ENCODE measurements at places on chromosomes 4 and X.

GRCh38 chrX:10090319-10090718, 66.5 kb upstream of the CLCN4 start:
- DNase-seq, result no peak

- peak; percentile 59 for DNase-seq
Observed at GRCh38 chr4:41882625-41883347, 52.4 kb upstream of the TMEM33 start.

- no peak for DNase-seq
Observed at GRCh38 chrX:31550158-31550557, 478.3 kb upstream of the FTHL17 start.

GRCh38 chr4:127250577-127250976, 382.2 kb upstream of the INTU start:
- peak; percentile 65 for DNase-seq

GRCh38 chr4:26235500-26235899, 85.3 kb upstream of the RBPJ start:
- DNase-seq, result no peak

GRCh38 chr4:22668301-22668700, 24.4 kb upstream of the GBA3 start:
- DNase-seq, result no peak

DNA sequence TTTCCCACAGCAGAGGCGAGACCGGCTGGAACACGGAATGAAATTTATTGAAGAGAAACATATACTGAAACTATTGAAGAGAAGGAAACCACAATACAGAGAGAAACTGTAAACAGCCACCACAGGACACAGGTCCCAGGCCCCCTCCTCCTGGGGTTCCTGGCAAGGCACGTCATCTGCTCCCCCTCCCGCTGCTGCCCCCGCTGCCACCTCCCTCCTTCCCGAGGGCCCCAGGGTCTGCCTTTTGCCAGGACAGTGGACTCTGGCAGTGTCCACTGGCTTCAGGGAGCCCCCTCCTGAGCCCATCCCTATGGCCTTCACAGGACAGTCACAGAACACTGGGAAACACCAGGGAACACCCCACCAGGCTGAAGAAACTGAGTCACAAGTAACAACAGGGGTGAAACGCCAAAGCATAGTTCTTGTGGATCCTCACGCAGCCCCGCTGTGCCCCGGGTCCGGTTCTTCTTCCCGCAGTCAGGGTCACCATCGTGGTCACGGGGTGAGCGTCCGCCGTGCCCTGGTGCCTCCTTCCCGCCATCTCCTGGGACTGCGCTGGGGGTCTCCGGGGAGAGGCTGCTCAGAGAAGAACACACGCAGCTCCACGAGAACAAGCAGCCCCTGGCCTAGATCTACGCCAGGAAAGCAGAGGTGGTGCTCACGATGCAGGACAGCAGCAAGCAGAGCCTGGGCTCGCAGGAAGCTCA, 5.4 kb downstream of the PNMA6E start:
- DNase-seq, result no peak

DNA sequence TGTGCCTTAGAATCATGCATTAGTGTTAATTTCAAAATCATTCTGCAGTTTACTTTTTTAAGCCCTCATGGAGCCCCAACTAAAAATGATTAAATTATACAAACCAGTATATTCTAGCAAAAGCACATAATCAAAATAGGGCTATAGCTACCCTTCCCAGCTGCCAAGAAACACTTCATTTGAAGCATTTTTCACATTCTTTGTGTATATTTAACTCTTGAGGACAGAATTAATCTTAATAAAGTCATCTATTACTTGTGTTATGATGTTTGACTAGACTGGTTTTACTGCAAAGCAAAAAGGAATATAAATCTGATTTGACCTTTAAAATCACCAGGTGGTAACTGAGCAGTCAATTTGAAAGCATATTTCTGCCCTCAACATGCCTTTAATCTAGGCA, 145.1 kb downstream of the PRDM5 start:
- no peak for DNase-seq

DNA sequence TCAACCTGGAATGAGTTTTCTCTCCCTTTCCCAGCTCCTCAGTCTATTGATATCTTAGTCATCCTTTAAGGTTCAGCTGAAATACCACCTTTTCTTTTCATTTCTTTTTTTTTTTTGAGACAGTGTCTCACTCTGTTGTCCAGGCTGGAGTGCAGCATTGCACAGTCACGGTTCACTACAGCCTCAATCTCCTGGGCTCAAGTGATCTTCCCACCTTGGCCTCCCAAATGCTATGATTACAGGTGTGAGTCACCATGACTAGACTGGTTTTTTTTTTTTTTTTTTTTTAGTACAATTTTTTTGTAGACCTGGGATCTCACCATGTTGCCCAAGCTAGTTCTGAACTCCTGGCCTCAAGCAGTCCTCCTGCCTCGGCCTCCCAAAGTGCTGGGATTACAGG, 28.9 kb downstream of the AFF1 start:
- no peak for DNase-seq

DNA sequence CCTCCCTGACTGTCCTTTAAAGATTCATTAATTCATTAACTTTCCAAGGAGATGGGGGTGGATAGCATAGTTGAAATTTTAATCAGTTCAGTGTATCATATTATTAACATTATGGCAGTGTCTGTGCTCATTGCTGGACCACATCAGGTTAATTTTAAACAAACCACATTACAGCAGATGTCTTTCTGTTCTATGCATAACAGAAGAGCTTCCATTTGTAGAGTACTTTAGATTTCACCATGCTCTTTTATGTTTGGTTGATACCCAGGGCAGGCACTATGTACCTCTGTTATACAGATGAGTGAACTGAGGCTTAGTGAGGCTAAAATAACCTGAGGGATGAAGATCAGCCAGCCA, 41.1 kb downstream of the AFF2 start:
- DNase-seq, result no peak

GRCh38 chr4:37847311-37847884, 20.9 kb downstream of the PGM2 start:
- no peak for DNase-seq

DNA sequence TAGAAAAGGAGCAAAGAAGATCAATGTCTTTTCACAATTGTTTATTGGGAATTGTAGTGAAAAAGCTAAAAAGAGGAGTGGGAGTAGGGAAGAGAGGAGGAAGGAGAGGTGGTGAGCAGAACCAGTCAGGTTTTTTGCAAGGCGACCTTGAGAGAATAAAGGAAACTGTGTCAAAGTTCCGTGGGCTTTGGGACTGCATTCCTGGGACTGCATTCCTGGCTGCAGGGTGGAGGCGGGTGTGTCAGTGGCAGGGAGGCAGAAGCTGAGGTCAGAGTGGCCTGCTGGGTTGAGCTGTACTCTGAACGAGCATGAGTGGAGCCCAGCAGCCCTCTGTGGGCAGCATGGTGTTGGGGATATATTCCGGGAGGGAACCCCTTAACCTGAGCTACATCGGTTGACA, 66.8 kb upstream of the UCP1 start:
- DNase-seq, result no peak

- DNase-seq, result no peak
Observed at GRCh38 chrX:38045538-38046096, 39.3 kb downstream of the SYTL5 start.

DNA sequence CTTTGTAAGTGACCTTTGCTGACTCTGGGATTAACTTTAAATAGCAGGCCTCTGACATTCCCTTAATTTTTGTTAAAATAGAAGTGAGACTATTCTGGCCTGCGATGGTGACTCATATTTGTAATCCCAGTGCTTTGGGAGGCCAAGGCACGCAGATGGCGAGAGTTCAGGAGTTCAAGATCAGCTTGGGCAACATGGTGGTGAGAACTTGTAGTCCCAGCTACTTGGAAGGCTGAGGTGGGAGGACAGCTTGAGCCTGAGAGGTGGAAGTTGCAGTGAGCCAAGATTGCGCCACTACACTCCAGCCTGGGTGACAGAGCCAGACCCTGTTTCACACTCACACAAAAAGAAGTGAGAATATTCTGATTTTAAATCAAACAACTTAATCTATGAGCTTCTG, 27.3 kb downstream of the ZNF330 start:
- no peak for DNase-seq

- no peak for DNase-seq
Observed at GRCh38 chr4:20408611-20409010, 156.9 kb downstream of the SLIT2 start.

GRCh38 chr4:101075536-101075935, 271.8 kb downstream of the PPP3CA start:
- DNase-seq, result no peak

- DNase-seq, result no peak
Observed at GRCh38 chrX:119999087-119999634, 55.6 kb upstream of the NKAP start.

- peak; percentile 37 for DNase-seq
Observed at GRCh38 chrX:20523626-20524312, 257.1 kb upstream of the RPS6KA3 start.

DNA sequence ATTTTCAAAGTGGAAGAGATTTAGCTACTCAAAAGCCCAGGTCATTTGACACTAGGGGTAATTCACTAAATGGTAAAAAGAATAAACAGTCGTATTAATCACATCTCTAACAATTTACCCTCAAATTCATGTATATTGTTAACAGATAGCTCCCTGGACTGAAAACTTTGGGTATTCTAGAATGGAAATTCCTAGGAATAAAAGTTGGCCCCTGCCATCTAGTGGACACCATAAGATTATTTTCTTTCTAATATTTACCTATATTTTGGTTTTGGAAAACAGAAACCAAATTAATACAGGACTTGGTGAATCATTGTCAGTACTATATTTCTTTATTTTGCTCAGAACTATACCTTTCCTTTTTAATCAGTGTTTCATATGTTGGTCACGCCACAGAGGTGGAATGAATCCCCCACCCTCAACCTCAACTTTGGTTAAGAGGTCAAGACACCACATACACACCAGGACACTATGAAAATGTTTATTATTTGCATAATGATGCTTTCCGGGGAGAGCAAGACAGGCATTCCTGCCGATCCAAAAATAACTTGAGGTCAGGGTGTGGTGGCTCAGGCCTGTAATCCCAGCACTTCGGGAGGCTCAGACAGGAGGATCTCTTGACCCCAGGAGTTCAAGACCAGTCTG, 96.2 kb upstream of the APOOL start:
- DNase-seq, result peak; percentile 46

GRCh38 chrX:56788717-56789122, 59.7 kb downstream of the NBDY start:
- no peak for DNase-seq

DNA sequence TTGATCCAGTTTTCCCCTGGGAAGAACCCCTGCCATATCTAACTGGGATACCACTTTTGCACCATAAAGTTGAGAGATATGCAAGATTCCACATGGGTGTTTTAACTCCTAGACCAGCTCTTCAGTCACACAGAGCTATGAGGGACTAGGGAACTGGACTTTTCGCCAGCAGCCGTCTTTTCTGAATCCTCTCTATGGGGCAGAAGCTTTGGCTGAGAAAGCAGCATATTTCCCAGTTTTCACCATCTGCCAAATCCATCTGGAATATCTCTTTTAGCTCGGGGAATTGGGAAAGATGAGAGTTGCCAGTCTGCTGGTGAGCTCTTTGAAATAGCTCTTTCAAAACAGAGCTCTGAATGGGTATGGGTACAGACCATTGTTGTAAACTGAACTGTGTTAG, 20.9 kb downstream of the APOOL start:
- no peak for DNase-seq

DNA sequence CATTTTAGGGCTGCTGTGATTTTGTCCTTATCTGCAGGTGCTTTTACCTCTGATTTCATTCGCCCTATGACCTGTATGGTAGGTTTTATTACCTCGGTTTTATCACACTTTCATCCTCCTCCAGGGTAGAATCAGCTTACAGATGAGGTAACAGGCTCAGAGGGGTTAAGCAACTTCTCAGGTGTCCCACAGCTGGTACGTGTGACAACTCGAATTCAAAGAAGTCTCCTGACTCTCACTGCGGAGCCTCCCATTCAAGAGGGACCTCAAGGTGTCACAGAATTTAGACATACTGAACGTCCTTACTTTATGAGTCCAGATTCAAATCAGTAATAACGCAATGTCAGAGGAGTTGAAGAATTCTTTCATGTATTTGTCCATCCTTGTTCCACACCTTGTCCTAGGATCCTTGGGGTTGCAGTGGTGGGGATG, 12.5 kb upstream of the KIAA0232 start:
- DNase-seq, result no peak

DNA sequence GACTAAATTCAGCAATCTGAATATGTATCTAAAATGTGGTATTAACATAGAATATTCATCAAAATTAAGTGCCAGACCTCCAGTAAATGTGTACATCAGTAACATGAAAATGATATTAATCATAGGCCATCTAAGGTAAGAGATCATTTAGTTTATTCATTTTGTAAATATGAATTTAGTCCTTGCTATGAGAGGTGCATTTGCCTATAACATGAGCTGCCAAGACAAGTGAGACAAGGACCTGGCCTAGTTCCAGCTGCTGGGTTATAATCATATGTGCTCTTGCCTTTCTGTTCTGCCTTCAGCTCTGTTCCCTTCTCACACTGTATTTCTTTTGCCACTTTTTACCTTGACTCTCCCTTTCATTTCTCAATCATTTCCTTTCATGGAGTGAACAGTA, 160.0 kb downstream of the STIM2 start:
- no peak for DNase-seq

GRCh38 chr4:17098401-17098800, 200.0 kb upstream of the LDB2 start:
- DNase-seq, result no peak

GRCh38 chr4:57158762-57159161, 48.6 kb upstream of the IGFBP7 start:
- no peak for DNase-seq

DNA sequence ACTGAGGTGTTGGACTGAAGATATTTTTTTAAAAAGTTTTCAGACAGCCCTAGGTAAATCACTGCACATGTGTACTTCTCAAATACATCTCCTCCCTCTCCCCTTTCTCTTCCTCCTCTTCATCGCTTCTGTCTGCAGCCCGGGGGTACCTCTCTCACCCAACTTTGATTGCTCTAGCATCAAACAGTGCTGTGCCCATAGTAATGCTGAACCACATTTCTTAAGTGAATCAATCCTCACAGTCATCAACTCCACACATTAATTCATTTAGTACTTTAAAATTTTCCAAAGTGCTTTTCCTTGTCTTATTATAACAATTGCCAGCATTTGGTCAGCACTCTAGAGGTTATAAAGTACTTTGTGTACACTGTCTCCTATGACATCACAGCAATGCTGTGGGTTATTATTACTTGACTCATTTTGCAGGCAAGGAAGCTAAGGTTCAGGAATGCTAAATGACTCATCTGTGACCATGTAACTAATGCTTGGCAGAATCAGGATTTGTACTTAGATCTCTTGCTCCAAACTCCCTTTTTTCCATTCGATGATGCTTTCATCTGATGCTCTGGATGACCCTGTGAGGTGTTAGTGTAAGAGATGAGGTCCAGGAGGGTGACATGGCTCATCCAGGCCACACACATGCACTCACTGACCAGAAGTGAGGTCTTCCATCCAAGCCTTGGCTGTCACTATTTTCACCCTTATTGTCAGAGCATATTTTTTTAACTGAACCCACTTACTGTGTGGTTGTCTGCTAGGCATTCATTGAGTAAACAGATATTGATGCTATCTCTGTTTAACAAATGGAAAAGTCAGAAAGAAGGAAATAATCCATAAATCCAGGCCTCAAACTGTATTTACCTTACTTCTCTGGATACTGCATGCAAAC, 58.8 kb downstream of the RHOH start:
- DNase-seq, result no peak

GRCh38 chr4:128454881-128455280, 167.3 kb upstream of the PGRMC2 start:
- no peak for DNase-seq

- DNase-seq, result no peak
Observed at GRCh38 chr4:141684785-141685184, 48.4 kb downstream of the IL15 start.

Data from KBM-7 (cell line).